ENCODE measurements at places on chromosomes 5 and 9.
A peak's percentile ranks its signal among the peaks of the same experiment; 100 is the strongest.

GRCh38 chr5:102453716-102454115 is 45.1 kb downstream of the SLCO6A1 start:
- no peak for DNase-seq

GRCh38 chr5:169778622-169779596 is 141.8 kb downstream of the DOCK2 start:
- no peak for DNase-seq

DNA sequence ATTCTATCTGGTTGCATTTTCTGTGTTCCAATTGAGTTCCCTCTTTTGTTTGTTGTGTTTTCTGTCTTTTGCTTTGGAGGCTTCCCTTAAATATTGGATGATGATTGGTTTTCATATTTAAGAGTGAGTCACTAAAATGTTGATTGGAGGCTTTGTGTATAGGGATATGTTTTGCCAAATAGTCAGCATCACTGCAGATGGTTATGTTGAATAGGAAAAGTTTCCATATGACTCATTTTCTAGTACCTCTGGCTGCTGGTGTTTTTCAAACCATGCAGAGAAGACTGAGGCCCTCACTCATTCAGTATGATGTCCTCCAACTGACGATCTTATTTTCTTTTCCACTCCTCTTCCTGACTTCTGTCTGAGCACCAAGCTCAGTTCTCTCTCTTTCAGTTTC is 1290.0 kb downstream of the EFNA5 start:
- no peak for DNase-seq

GRCh38 chr9:137252555-137253506 is 1.7 kb downstream of the STPG3 start:
- DNase-seq, result no peak

DNA sequence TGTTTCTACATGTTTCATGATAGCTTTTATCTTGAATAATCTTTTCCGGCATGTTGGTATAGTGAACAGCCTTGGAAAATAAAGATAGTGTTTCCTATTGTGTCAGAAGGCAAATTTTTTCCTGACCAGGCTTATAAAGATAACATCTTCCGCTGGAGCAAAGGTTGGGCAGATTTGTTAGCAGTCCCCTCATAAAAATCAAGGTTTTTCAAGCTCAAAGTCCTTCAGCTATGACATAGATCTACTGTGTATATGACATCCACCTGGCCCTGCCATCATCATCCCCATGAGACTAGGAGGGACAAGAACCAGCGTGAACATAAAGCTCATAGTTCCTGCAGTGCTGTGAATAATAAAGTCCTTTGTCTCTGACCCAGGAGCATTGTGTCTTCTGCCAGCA is 30.4 kb upstream of the OTULINL start:
- DNase-seq, result no peak

GRCh38 chr5:146697211-146697610 is 181.2 kb upstream of the GPR151 start:
- DNase-seq, result no peak

GRCh38 chr9:120914953-120915352 is 11.6 kb downstream of the TRAF1 start:
- DNase-seq, result no peak

- peak; percentile 82 for DNase-seq
Measured at GRCh38 chr9:95025213-95026147, 292.0 kb downstream of the FANCC start.

DNA sequence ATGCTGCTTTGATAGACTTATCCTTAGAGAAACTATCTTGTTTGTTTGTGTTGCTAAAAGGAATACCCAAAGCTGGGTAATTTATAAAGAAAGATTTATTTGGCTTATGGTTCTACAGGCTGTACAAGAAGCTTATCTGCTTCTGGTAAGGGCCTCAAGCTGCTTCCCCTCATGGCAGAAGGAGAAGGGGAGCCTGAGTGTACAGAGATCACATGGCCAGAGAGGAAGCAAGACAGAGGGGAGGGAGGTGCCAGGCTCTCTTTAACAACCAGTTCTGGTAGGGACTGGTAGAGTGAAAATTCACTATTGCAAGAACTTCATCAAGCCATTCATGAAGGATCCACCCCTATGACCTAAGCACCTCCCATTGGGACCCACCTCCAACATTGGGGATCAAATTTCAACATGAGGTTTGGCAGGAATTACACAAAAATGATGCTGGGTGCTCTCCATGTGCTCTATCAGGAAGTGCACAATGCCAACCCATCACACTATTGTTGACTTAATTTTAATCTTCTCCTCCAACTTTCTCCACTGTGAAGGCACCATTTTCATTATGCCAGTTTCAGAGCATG is 115.1 kb upstream of the SHB start:
- DNase-seq, result no peak

DNA sequence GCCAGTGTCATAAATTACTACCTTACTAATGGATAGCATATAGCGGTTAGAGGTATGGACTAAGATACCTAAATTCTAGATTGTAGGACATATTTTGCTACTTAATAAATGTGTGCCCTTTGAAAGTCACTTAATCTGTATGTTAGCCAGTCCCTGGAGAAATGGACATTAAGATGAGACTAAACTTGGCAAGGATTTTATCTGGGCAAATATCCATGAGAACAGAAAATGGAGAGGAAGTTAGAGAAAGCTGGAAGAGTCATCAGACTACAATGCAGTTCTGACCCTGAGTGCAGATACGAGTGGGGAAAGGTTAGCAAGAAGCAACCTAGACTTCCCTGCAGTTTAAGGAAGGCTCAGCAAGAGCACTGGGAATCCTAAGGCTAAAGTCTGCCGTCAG is 33.0 kb downstream of the TBCA start:
- DNase-seq, result no peak

DNA sequence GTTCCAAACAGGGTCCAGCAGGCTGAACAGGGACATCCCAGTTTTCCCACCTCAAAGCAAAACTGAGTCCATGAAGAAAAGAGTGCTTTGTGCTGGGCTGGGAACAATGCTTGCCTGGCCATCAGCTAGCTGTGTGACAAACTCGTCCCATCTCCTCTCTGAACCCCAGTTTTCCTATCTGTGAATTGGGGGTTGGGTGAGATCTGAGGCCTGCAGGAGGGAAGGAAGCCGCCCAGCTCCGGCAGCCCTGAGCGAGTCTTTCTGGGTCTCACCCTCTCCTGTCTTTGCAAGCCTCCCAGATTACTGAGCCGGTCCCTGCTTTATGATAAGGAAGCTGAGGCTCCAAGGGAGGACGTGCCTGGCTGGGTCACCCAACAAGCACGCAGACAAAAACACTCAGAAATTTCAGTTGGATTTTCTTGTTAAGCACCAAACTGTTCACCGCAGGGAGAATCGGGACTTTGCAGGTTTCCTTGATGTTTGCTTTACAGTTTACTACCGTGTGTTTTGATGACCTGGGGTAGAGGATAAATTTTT is 82.6 kb upstream of the LMX1B start:
- no peak for DNase-seq

- no peak for DNase-seq
Measured at GRCh38 chr9:69036309-69036708, 757 bp downstream of the FXN start.
